ENCODE measurements at places on chromosomes 13 and 19.

DNA sequence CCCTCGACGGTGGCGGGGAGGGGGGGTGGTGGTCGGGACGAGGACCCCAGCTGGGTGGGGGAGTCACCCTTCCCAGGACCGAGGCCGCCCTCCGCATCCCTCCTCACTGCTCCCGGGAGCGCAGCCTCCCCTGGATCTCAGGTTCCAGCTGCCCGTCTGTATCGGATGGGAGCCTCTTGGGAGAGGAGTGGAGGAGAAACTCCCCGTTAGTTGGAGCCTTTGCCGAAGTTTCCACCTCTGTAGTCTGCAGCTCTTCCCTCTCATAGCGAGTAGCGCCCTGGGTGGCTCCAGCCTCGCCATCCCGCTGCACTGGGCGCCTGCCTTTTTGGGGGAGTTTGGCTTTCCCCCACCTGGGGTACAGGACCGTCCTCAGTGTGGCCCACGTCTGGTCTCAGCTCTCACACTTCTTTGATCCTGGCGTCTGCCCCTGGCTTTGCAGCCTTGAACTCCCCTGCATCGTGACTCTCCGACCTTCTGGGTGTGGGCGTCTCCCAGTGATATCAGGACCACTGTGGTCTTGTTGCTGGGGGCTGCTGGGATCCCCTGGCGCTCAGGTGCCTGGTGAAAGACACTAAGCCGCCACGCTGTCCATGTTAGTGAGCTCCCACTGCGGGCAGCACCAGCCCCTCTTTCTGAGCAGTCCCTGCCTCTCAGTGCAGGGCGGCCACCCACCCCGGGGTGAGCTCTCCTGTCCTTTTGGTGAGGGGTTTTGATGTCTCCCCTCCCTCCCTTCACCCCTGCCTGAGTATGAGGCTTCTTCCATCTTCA lies 1.1 kb downstream of the CNOT3 start:
- peak; percentile 17 for DNase-seq

- no peak for DNase-seq
These were observed 199.2 kb downstream of the NALCN start for GRCh38 chr13:101217086-101217485.

DNA sequence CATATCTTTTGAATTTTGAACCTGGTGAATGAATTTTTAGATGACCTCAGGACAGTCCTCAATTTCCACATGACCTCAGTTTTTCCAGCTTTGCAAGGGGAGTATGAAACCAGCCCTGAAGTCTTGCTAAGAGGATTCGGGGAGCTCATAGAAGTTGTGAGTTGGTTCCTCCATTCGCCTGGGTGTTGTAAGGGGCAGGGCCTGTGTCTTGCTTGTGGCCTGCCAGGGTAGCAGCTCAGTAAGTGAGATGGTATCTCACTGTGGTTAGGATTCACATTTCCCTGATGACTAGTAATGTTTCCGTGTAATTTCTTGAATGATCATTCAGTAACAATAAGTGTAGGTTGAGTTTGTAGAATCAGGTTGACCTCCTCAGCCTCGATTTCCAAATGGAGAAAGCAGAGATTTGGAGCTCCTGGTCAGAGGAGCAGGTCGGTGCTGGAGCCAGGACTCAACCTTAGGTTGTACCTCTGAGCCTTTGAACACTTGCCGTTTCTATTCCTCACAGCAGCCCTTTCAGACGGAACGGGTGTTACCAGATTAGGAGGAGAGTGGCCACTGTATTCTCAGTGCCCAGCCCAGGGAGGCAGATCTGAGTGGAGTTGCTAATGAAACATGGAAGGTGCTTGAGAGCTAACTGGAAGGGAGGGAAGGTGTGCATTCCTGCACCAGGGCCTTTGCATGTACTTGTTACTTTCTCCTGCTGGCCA lies 14.6 kb downstream of the NACC1 start:
- DNase-seq: peak; percentile 88

- peak; percentile 7 for DNase-seq
These were observed 1.6 kb upstream of the TTC9B start for GRCh38 chr19:40219721-40220276.

DNA sequence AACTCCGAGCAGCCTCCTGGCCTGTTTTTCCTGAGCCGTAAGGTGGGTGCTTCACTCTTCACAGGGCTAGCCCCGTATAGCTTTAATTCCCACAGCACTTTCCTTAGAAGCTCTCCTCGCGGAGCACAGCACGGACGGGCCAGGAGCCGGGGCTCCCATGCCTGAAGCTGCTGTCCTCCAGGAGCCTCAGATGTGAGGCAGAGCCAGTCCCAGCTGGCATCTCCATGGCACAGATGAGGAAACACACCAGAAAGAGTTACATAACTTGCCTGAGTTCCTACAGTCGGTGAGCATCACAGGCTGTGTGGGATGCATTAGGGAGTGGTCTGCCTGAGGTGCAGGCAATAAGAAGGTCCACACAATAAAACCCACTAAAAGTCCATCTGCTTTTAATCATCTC lies 118.5 kb downstream of the ATP8A2 start:
- no peak for DNase-seq

- DNase-seq: no peak
These were observed 1359.0 kb downstream of the OLFM4 start for GRCh38 chr13:54387625-54388024.

DNA sequence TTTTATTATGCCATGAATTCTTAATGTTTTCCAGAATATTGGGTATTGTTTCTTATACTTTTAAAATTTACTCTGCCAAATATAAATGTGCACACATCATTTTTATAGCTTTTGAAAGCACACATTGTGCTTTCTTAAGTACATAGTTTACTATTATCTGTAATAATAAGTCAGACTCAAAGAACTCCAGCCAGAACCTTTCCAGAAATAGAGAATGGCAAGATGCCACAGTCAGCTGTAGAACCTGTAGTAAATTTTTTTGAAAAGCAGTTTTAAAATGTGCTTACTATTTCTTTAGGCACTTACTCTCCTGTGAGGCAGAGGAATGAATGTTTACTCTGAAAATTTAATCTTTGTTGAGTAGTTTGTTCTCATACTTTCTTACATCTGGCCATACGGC lies 1287.1 kb downstream of the PCDH9 start:
- no peak for DNase-seq

DNA sequence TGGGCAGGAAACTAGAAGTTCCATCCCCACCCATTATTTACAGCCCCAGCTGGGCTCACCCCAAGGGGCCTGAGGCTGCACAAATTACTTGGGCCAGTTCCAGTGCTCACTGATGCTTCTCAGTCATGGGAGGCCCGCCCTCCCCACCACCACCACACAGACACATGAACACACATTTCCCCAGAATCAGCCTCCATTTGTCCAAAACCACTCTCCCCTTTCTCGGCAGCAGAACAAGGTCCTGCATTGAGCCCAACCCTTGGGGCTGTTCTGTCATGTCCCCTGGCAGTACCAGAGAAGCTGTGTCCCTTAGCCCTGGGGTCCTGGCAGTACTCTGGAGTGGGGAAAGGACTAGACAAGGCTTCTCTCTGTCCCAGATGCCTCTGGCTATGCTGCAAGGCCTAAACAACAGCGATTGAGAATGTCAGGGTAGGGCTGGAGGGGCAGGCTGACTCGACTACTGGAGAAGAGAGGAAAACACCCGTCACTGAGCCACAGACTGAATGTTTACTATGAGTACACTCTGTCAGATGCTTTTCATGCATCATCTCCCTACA lies 21.8 kb downstream of the SAMD4B start:
- DNase-seq: no peak

DNA sequence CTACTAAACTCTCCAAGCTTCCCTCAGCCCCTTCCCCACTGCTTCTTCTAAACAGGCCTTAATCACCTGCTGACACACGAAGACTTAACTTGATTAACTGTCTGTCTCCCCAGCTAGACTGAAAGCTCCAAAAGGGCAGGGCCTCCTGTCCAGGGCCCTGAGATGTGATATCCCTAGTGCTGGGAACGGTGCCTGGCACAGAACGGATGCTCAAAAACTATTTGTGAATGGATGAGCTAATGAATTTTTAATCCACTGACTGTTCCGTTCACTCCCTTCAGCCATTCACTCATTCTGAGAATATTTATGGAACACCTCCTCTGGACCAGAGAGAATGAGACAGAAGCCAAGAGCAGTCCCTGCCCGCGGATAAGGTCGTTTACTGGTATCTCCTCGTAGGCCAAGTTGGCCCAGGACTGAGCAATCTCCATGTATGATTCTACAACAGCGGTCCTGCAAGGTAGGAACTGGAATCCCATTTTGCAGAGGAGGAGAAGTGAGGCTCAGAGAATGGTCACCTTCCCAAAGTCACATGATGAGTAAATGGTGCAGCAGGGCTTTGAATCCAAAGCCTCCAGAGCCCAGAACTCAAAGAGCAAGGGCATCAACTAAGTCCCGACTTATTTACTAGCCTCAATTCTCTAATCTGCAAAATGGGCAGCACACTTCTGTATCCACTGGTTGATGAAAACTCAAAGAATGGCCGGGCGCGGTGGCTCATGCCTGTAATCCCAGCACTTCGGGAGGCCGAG lies 3.4 kb downstream of the DMWD start:
- no peak for DNase-seq

DNA sequence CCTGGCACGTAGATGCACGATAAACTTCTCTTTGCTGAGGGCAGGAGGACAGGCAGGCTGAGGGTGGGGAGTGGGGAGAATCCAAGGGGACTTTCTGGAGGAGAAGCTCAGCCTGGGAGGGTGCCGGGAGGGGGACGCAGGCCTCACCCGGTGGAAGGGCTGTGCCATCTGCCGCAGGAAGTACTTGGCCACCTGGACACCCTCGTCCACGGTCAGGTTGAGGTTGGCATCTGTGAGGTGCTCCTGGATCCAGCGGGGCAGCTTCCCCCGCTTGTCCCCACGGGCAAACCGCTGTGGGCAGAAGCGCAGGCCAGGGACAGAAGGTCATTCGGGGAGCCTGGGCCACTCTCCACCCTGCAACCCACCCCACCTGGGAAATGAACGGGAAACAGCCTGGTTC lies 11.5 kb downstream of the KLC3 start:
- no peak for DNase-seq

DNA sequence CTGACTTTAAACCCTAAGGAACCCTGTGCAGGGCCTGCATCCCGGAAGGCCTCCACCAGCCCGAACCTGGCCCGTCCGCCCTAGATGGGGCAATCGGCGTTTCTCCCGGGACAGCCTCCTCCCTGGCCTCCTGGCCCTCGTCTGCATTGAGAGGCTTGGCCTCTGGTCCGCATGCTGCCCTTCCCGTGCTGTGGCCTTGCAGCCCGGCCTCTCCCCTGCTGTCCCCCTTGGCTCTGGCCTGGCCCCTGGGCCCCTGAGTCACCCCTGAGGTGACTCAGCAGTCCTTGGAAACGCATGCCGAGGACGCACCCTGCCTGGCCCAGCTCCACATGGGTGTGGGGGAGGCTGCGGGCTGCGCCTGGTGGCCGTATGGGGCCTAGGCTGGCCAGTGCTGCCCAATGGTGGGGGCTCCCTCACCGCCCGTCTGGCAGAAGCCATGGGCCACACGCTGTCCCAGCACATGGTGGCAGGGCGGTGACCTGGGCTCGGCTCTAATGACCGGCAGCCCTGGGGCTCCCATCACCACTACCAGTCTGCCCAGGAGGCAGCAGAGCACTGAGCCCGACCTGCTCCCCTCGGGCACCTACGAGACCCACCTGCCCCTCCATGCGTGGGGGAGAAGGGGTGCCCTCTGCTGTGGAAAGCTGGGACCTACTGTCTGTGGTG lies 25.7 kb downstream of the SH3GL1 start:
- no peak for DNase-seq

DNA sequence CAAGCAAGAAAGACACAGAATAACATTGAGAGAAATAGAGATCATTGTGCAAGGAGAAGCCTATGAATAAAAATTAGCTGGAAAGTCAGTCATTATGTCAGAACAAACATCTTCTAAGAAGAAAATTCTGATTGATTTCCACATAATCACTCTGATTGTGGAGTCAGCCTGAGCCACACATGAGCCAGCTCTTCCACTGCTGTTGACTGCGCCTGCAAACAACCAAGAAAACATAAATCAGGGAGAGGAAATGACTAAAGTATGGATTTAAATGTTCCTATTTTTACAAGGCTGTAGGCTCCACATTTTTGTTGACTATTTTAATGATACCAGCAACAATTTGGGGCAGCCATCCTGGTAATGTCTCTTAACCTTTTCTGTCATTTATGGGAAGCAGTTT lies 962.3 kb downstream of the EFNB2 start:
- no peak for DNase-seq

DNA sequence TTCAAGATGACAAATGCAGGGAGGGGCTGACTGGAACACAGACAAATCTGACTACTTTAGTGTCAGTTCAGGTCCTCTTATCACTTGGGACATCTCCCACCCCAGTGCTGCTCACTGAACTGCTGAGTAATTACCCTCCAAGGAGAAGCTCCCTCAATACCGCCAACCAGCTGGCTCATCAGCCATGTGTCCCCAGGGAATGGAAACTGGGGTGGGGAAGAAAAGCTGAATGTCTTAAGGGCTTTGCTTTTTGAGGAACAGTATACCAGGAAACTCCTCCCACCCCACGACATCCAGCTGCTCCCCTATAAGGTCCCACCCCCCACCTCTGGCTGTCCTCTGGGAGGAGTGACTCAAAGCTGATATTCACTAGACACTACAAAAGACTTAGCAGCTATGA lies 2.0 kb downstream of the ZNF823 start:
- peak; percentile 9 for DNase-seq

DNA sequence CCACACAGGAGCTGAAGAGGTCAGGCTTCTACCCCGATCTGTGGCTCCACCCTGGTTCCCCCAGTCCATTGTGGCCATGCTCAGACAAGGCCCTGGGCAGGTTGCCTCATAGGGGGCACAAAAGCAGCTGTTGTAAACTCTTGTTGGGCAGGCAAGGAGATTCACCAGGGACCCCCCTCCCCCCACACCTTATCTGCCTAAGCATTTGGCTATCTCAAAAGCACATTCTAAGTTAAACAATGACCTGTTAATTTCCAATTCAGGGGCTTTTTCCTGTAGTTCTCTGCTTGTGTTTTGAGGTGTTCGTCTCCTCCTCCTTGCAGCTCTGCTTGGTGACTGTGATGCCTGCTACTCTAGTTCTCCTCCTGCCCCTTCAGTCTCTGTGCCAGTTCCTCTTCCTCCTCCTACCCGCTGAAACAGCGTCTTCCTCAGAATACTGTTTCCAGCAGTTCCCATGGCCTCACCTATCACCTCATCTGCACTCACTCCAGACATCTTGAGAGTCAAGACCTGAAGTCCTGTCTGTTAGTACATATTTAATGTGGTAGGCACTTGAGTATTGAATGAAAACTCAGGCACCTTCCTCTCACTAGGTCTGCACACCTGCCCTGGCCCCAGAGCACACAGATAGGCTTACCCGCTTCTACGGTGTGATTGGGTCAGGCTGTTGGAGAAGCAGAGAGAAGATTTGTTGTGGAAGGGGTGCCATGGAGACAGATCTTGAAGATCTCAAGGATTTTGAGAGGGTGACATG lies 31.7 kb downstream of the SPATA13 start:
- DNase-seq: no peak

DNA sequence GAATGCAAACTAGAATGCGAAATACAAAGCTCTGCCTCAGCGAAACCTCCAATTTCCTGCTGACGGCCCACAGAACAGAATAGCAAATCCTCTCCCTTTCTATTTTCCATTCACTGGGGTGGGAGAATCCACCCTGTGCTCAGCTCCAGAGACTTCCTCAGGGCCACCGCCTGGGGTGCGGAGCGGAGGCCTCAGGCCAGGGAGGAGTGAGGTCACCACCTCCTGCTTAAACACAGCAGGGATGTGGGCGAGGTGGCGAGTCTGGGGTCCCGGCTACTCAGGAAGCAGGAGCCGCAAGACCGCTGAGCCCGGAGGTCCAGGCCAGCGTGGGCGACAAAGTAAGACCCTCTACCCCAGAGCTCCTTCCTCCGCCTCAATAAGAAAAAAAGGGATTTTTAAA lies 666 bp upstream of the ZNF320 start:
- no peak for DNase-seq

- no peak for DNase-seq
These were observed 19.7 kb upstream of the ZBTB7A start for GRCh38 chr19:4086411-4086867.

GRCh38 chr13:22777207-22777606 lies 403.6 kb upstream of the SGCG start:
- DNase-seq: no peak
